ENCODE measurements at places on chromosomes 16 and 17.

GRCh38 chr16:59440502-59440901 lies 706.4 kb upstream of the GOT2 start:
- DNase-seq: no peak

GRCh38 chr17:45170931-45171337 lies 9.3 kb downstream of the HEXIM2 start:
- no peak for DNase-seq

DNA sequence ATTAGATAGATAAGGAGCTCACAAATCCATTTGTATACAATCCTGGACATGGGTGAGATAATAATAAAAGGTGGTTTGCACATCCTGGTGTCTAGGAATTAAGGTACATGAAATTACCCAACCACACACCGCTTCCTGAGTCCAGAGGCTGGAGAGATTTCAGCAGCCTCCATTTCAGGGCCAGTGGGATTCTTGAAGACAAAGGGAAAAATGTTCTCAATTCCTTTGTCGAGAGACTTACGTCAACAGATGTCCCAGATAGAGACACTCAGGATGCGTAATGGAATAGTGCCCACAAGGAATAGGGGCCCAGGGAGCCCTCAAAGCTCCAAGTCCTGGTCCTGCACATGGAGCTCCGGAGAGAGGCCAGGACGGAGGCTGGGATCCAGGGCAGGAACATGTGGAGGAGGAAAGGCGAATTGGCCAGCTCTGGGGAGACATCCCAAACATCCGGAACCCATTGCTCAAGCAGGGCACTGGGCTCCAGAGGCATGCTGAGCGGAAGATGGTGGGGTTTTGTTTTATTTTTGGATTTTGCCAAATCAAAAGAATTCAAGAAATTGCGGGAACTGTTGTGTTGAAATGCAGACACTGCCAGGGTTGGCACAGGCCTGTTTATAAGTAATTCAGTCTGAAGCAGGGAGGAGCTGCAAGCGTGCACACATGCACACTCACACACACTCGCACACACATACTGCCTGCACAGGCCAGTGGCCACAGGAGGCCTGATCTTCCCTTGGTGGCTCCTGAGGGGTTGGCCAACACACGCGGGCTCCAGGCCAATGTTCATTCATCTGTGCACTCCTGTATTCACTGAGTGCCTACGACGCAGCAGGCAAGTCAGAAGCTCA lies 97.2 kb downstream of the NOG start:
- no peak for DNase-seq

- DNase-seq: no peak
Observed at GRCh38 chr17:20189979-20190378, 180.8 kb downstream of the SPECC1 start.

DNA sequence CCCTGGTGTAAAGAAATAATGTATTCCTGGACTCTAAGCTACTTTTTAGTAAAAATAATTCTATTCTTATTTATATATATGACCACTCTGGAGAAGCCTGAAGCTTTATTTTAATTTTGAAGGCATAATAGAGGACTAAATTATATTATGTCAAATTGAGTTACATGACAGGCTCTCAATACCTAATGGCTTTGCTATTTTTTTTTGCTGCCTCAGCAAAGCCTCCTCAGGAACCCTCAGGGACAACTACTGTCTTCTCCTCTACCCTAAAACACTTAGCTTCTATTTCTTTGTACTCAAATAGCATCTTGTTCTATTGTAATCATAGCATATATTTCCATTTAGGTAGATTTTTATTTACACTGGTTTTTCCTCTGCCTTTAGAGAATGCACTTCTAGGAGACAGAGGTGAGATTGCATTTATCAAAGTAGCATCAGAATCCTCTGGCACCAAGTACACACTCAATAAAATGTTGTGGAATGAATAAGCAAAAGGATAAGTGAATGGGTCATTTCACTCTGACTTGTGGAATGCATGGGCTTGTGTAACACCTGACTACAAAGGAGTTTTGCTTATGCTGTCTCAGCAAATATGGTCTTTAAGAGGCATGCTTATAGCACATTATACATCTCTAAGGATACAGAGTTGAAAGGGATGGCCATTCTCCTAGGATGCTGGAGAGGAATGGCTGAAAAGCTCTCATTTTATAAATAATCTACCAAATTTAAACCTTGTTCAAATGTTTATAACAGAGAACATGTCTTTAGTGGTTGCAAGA lies 605.2 kb downstream of the KCNJ2 start:
- no peak for DNase-seq
